ENCODE measurements at places on chromosomes 7 and 10.

GRCh38 chr10:58996866-58997265 is 179.6 kb upstream of the PHYHIPL start:
- no peak for DNase-seq

DNA sequence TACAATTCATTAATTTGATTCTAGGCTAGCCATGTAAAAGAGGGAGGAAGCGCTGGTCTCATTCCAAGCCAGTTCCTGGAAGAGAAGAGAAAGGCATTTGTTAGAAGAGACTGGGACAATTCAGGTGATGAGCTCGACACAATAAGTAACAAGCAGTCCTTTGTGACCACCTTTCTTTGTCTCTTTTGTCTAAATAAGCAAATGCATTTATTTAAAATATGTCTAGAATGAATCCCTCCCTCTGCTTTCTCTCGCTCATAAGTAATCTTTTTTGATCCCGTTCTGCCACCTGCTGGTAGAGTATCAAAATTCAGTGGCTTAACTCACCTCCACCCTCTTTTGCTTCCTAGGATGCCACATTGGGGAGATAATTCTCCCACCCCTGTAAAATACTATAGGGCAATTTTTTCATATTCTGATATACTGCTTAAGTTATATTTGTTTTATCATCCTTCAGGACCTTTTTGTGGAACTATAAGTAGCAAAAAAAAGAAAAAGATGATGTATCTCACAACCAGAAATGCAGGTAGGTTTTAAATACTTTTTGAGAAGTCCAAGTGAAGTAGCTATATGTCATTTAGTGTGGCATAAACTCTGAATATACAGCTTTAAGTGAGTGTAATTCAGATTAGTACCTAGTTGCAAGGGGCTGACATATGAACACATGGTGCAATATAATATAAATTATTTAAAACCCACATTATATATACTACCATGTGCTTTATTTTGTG is 91.5 kb downstream of the GSDME start:
- peak; percentile 39 for DNase-seq

GRCh38 chr7:113113912-113114311 is 4.4 kb downstream of the SMIM30 start:
- no peak for DNase-seq

- DNase-seq, result no peak
Measured at GRCh38 chr10:43145311-43145710, 7.1 kb downstream of the CSGALNACT2 start.

DNA sequence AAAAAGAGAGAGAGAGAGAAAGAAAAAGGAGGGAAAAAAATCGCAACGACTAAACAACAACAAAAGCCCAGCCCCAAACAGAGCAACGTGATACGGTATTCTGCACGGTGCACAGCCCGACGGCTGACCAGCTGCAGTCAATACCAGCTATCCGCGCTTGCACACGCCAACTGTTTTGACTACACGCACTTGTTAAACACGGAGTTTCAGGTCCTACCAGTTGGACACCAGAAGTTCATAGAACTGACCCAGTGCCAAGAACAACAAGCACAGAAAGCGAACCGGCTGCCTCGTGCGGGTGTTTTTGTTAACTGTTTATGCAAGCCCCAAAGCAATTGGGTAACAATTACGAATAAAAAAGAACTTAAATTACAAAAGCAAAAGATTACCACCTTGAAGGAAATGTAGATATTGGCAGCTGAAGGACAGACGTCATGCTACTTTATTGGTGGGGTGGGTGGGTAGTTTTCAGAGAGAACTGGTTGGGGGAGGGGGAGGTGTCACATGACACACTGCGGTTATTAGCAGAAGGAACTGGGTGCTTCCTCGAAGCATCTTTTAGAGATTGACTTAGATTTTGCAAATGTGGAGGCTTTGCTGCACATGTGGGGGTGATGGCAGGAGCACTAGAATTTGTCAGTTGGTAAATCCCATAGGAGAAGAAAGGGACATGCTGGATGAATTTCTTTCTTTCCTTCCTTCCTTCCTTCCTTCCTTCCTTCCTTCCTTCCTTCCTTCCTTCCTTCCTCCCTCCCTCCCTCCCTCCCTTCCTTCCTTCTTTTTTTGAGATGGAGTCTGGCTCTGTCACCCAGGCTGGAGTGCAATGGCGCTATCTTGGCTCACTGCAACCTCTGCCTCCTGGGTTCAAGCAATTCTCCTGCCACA is 110.6 kb upstream of the EFCAB10 start:
- peak; percentile 89 for DNase-seq

DNA sequence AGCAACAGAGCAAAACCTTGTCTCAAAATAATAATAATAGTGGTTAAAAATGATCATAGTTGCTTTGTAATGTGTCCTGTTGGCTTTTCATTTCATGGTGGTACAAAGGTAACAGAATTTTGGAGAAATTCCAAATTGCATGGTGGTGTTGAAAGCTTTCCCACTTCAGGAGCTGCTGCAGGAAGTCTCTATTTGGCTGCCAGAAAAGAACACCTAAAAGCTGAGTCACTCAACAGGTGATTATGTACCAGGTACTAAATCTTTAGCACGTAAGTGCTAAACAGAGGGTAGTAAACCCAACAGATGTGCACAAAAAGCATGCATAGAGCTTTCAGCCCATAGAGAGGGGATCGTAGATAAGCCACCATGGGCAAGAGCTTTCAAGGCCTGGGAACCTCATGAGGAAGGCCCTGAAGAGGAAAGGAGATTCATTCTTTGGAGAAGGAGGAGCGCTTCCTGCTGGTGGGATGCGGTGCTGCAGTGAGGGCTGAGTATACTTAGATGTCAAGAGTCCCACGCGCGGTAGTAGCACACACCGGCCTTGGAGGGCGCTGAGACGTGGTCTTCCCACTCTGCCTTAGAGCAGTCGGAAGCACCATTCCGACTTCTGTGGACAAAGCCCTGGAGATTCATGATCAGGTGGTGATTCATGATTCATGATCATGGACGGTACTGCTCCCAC is 118.7 kb downstream of the RALA start:
- DNase-seq, result no peak

DNA sequence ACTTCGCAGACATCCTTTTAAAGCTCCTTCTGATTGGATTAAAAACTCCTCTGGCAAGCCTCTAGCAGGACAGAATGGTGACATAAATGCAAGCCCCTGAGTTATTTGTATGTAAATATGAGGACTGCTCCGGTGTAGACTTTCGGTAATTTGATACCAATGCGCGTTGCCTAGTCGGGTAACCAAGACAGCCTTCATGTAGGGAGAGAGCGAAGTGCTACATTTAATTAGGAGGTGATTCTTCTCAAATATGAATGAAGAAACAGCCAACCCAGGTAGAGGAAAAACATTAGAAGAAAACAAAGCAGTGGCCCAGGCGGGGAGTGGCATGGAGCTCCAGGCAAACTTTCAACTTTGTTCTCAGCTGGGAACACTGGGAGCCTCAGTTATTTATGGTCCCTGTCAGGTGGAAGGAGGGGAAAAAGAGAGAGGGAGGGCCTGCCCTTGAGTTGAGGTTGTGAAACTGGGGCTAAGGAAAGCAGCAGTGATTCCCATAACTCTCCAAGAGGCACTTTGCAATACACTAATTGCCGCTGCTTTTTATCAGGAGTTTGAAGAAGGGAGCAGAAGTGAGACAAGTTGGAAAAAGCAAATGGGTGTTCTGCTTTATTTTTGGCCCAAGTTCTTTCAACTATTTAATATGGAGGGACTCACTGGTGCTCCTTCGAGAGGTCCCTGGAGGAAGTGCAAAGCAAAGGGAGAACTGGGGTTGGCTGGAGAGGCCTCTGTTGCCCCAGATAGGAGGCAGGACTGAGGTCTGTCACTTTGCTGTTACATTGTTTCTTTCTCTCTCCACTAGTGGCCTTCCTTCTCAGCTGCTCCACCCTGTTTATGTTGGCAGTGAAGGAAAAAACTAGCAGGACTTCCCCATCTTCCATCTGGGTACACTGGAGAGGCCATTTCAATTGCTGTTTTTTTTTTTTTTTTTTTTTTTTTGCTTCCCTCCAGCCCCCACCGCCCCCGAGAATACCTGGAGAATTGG is 234.6 kb upstream of the CCDC6 start:
- no peak for DNase-seq

DNA sequence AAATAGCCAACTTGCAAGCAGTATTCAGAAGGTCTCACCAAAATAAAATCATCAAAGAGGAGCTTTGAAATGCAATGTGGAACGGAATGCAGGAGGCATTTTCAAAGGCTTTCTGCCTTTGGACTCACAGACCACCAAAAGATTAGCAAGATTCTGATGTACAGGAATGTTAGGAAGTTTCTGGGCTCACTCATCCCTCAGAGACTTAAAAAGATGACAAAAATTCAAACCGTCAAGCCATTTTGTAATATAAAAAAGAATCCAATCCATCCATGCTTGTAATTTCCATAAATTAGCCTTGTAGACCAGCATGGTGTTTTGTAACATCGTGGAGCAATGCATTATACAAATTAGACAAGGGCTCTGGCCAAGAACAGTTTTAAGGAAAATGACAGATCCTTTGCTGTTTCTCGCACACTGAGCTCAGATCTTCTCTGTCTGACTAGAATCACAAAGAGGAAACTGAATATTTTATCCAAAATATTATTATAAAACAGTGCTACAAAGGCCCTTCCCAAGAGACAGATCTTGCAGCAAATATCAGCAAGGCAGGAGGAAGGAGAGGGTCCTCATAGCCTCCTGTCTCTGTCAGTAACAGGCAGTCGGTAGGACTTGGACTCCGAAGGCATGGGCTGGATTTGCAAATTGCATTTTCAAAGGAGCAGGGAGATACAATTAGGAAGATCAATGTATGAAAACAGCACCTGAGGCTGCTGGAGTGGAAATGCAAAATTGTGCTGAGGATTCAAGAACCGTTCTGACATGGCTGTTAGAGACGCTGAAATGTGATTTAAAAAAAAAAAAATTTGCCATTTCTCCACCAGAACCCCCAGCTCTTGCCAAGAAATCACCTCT is 57.4 kb upstream of the NRP1 start:
- DNase-seq, result no peak

- DNase-seq, result no peak
Measured at GRCh38 chr10:97744405-97745035, 7.6 kb downstream of the ZFYVE27 start.

- DNase-seq, result no peak
Measured at GRCh38 chr7:17502213-17503060, 204.0 kb downstream of the AHR start.

GRCh38 chr10:65846949-65847348 is 1078.9 kb upstream of the LRRTM3 start:
- no peak for DNase-seq

- no peak for DNase-seq
Measured at GRCh38 chr7:124074007-124074406, 41.1 kb upstream of the TMEM229A start.

GRCh38 chr7:75654855-75655254 is 83.9 kb downstream of the HIP1 start:
- DNase-seq, result no peak

DNA sequence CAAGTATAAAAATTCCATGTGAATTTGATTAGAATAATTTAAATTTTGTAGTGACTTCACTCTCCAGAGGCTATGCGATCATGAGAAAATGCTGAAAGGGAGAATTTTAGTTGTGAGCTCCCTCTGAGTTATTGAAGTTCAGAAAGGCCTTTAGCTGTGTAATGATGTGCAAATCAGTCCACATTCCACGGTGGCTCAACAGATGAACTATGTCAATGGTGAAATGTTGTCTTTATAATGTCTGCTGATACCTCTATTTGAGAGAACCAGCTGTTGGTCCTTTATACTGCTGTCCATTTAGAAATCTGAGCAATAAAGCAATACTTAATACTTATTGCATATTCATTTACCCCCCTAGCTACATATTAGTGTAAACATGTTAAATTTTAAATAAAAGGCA is 7.1 kb upstream of the ITGB8 start:
- no peak for DNase-seq

DNA sequence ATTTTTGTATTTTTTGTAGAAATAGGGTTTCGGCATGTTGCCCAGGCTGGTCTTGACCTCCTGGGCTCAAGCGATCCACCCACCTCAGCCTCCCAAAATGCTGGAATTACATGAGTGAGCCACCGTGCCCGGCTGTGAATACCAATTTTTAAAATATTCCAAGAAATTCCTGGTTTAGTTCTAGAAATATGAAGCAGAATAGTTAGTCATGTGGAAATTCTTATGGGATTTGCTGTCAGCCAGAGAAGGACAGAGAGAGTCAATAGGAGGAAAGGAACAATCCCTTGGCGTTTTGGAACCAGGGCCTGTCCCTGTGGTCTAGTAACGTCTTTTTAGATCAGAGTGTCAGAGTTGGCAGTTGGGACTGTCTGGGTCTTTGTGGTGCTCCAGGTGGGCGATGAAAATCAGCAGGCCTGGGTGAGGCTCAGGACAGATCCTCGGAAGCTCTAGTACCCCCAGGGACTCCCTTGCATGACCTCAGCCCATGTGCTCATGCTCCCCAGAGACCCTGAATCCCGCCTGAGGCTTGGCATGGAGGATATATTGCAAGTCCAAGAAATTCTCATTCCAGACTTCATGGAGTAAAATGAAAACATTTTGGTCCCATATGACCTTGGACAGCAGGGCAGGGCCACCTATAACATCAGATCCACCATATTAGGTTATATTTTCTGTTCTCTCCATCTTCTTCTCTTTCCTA is 7.8 kb downstream of the NODAL start:
- DNase-seq, result no peak

- DNase-seq, result no peak
Measured at GRCh38 chr7:143435266-143435665, 8.0 kb upstream of the TAS2R60 start.

DNA sequence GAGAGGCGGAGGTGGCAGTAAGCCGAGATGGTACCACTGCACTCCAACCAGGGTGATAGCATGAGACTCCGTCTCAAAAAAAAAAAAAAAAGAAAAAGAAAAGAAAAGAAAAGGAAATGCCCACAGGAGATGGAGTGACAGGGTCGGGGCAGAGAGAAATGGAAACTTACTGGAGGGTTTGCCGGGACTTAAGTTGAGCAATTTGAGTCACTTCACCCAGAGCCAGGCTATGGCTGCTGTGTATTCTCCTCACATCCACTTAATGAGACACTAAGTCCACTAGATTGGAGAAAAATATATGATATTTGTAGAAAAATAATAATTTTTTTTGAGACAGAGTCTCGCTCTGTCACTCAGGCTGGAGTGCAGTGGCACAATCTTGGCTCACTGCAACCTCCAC is 4.6 kb upstream of the PFKFB3 start:
- no peak for DNase-seq

All from fibroblast of the conjunctiva (primary cell).